ENCODE measurements at places on chromosomes 7 and 10. TPM values are rescaled to one million over a fixed set of nuclear protein-coding genes. Genes with fewer than 3 reads are reported as not detected.

VAX1 gene
- not detected for total RNA-seq

FAM180A gene
- total RNA-seq: 12.0 TPM

OR13A1 gene
- not detected for total RNA-seq

LIPM gene
- total RNA-seq: not detected

SVOPL gene
- 2.2 TPM for total RNA-seq

AMPH gene
- total RNA-seq: 4.4 TPM

DNA sequence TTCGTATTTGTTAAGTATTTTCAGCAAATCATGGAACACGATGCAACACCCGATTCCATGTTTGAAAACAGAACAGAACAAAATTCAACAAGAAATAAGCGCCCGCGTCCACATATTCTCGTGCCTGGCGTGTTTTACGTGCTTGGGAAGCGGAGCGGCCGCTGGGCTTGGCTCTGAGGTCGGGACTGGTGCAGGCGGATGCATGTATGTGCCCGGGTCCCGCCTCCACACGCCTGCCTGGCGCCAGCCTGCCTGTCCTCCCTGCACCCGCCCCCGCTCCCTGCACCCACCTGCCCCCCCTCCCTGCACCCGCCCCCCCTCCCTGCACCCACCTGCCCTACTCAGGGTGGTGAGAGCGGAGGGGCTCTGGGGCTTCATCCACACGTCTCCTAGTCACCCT is 454.5 kb downstream of the DNAJB6 start:
- no peak for DNase-seq

DNA sequence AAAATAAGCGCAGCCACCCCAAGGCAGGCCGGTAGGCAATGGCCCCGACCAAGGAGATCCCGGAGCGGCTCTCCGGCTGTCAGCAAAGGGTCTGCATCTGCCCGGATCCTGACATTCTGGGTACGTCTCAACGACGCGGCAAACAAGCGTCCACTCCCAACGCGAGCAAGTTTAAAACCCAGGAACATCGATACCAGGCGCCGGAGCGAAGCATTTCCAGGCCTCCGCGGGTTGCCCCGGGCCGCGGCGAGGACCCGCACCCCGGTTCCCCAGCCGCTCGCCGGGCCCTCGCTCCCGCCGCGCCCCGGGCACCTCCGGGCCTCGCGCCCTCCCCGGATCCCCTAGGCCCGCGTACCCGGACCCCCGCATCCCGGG is 453 bp downstream of the URGCP start:
- DNase-seq: peak; percentile 45

- DNase-seq: no peak
These were observed 32.3 kb downstream of the AHCYL2 start for GRCh38 chr7:129257168-129257567.

GRCh38 chr10:48691812-48692528 is 7.3 kb downstream of the WDFY4 start:
- DNase-seq: no peak

GRCh38 chr10:125605167-125605566 is 77.8 kb downstream of the TEX36 start:
- DNase-seq: no peak

- DNase-seq: no peak
These were observed 205.9 kb downstream of the MBL2 start for GRCh38 chr10:52566471-52567246.

DNA sequence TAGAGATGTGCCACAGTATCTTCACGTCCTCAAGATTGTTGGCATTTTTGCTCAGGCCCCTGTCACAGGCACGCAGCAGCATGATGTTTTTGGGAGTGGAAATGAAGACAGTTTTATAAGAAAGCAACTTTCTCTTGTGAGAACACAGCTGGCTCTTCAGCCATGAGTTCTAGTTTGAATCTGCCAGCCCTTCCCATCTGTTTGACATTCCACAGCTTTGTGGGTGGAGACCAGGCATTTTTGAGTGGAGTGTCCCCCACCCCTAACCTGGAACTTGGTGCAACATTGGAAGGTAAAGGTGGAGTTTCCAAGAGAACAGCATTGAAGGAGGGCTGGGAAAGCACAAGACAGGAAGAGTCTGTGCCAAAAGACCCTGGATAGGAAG is 253.1 kb upstream of the IGFBP3 start:
- DNase-seq: no peak

DNA sequence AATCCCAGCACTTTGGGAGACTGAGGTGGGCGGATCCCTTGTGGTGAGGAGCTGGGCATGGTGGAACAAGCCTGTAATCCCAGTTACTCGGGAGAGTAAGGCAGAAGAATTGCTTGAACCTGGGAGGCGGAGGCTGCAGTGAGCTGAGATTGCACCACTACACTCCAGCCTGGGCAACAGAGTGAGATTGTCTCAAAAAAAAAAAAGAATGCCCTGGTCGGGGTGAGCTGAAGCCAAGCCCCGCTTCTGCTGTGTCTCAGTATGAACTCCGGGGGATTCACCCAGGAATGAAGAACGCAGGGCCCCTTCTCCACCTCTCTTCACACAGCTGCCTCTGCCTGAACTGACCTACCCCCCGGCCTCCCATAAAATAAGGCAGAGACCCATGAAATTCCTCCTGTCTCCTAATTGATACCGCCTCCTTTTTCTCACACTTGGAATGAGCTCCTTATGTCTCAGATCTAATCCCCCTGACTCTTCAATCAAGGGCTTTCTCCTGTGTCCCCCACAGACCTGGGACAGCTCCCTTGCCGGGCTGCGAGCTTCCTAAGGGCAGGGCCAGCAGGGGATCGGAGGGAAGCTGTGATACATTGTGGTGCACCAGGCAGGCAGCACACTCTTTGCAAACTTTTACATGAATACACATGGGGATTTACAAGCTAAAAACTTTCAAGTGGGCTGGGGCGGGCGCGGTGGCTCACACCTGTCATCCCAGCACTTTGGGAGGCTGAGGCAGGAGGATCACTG is 911 bp upstream of the ZP3 start:
- DNase-seq: no peak

DNA sequence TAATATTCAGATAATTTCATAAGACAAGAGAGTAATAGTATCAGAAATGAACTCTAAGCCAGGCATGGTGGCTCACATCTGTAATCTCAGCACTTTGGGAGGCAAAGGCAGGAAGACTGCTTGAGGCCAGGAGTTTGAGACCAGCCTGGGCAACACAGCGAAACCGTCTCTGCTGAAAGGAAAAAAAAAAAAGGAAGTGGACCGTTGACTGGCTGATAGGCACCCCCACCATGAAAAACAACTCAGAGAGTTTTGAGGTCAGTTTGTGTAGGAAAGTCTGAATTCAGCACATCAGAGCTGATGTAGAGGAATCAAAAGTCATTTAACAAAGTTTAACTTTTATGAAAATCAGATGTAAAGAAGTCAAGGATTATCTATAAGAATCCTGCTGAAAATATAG is 63.2 kb upstream of the AMPH start:
- DNase-seq: no peak

GRCh38 chr7:148288592-148289151 is 301.9 kb upstream of the C7orf33 start:
- no peak for DNase-seq

- DNase-seq: peak; percentile 5
These were observed 193.7 kb upstream of the CSTF2T start for GRCh38 chr10:51892965-51893658.

DNA sequence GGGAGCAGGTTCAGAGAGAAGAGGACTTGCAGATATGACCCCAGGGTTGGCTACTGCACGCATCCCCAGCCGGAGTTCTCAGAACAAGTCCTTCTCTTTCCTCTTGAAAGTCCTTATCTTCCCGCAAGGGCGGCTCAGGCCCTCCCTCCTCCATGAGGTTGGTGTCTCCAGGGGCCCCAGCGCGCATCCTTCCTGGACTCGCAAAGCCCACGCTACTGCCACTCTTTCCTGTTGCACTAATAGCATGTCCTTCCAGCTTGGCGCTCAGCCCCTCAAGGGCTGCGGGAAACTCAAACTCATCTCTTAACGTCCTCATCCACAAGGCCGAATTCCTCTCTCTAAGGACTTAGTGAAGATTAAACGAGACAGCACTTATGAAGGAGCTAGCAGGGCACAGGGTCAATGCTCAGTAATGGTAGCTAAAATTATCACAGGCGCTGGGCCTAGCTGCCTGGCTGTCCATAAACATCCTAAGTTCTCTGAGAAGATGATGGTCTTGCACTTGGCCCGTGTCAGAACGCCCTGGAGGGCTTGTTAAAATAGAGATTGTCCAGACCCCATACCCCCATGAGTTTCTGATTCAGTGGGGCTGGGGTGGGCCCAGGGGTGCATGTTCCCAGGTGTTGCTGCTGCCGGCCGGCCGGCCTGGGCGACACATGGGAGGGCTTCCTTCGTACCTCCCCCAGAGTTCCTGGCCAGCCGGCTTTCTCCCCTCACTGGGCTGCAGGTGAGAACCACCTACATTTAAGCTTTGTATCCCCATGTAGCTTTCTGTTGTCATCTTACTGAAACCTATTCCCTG is 261.4 kb downstream of the COBL start:
- no peak for DNase-seq

- no peak for DNase-seq
These were observed 70.0 kb upstream of the KCNMA1 start for GRCh38 chr10:77707570-77707969.

GRCh38 chr10:119595676-119596515 is 868 bp downstream of the TIAL1 start:
- peak; percentile 45 for DNase-seq

- peak; percentile 92 for DNase-seq
These were observed 30.2 kb upstream of the ANKRD2 start for GRCh38 chr10:97542169-97543024.

- peak; percentile 90 for DNase-seq
These were observed at the start of gene ZDHHC4 for GRCh38 chr7:6577369-6578113. TSS of gene ZDHHC4 (plus strand) at chr7:6577454. CDS start at chr7:6580562, 3,108 bp downstream.

DNA sequence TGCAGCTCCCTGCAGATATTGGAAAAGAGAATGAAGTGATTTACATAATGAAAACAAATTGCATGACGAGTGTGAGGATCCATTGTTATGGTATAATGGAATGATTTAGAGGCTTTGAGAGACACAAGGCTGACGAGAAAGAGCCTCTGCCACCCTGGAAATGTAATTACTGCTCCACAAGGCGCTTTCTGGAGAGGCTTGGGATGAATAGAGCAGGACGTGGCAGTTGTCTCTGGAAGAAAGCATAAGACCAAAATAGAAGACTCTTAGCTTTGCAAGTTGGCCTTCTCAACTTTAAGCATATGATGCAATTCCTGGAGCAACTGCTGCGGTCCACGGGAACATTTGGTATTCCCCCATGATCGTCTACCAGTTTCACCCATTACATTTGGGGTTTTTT is 181.9 kb upstream of the TCF7L2 start:
- DNase-seq: no peak

DNA sequence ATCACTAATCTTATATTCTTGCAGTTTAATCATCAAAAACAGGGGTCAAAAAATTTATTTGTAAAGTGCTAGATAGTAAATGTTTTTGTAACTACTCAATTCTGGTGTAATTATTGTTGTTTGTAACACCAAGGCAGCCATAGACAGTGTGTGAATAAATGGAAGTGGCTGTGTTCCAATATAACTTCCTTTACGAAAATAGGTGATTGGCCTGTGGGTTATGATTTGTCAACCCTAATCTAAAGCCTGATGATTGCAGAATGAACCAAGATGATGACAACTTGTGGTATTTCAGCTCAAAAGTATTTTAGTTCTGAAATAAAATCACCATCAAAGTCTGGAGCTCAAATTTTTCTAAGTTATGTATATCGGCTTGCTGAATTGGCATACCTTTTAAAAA is 34.4 kb upstream of the ETV1 start:
- DNase-seq: no peak

DNA sequence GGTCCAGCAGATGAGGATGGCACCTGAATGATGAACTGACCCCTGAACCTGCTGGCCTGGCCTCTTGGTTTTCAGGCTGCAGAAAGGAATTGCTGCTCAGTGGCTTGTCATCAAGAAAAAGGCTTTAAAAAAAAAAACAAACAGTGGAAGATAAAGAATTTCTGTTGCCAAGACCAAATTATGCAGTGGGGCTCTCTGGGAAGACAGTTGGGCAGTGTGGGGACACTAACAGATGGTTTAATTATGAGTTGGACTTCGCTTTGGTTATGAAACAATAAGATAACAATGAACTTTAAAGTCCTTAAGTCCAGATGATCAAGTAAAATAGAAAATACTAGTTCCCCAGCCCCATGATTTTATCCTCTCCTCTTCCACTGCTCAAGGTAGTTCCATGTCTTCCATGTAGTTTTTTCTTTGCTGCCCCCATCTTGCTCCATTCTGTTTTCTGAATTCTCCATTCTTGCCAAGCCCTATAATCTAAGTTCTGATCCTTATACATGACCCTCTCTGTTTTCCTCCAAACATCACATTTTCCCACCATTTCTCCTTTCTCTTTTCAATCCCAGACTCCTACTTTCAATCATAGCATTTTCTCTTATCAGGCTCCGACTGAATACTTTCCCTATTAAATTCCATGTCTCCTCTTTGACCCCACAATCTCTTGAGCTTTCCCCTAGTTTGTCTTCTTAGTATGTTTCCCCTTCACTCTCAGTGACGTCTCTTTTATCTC is 52.6 kb downstream of the ANK3 start:
- no peak for DNase-seq

DNA sequence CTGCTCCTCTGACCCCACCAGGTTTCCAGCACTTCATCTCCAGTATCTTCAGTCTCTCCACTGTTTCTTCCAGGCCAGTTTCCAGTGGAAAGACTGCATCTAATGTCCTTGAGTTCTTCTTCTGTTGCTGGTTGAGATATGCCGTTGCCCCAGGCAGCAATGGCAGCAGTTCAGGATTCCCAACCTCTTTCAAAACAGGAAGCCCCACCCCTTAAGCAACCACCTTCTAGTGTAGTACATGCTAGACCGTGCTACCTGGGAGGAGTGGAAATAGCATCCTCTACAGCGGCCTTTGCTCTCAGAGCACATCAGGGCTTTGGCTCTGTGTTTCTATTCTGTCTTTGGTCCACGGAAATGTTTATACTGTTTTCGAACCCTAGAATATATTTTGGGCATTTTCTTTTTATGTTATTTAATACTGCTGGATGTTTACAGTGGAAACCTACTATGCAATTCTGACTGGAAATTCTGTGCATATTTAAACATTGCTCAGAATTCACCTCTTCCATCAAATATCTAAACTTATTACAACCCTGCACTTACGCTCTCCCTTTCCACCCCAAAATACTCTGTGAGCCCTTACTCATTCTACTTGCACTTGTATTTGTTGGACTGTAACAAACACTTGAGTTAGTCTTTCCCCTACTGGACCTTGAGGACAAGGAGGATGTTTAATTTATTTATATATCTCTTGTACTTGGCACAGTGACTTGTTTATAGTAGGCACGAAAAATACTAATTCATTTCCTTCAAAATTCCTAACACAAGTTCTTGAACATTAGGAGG is 8.5 kb upstream of the BPGM start:
- DNase-seq: no peak

GRCh38 chr7:139436806-139437205 is 46.7 kb downstream of the KLRG2 start:
- DNase-seq: no peak
